Sciatic nerve (tissue), 2 donors: ENCODE measurements at places on chromosomes 4 and X. TPM values are rescaled to one million over a fixed set of nuclear protein-coding genes. Genes with fewer than 3 reads are reported as not detected.

The ATP1B4 gene
- total RNA-seq, result not detected

The ARX gene
- total RNA-seq, result not detected

The FAM53A gene
- total RNA-seq, result 1.9 TPM

- no peak for DNase-seq
These were observed 16.3 kb upstream of the TAB3 start for GRCh38 chrX:30905321-30905720.

The TMEM154 gene
- 3.7 TPM for total RNA-seq

- no peak for DNase-seq
These were observed 148.1 kb downstream of the VCX3A start for GRCh38 chrX:6386837-6387236.

DNA sequence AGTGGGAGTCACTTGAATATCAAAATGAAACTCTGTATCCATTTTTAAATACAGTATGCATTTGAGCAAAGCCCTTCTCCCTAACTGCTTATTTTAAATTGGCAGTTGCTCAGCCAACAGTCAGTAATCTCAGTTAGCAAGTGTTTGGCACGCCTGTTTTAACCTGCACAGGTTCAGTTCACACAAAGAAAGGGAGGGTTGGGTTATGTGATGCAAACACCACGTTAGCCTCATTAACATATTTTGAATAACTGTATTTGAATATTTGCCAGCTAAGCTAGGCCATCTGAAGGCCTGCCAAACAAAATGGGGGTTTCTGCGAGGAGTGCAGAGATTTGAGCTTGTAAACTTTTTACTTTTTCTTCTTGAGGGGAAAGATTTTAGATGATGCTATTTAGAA is 19.8 kb downstream of the GAB1 start:
- no peak for DNase-seq

- no peak for DNase-seq
These were observed 570.8 kb upstream of the CPEB2 start for GRCh38 chr4:14431155-14432134.

DNA sequence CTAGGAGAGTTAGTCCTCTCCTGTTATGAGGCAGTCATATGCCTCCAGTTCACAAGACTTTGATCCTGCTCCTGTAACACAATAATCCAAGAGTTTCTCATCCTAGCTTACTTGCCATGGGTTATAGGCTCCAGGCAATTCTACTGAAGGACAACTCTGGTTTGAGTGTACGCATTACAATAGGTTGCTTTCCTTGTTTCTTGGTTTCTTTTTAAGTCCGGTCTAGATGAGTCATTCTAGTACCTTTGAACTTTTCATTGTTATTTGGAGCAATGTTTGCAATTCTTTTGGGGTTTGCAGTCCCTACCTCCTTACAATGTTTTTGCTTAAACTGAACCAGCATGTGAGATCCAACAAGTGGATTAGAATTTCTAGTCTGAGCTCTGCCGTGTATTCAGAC is 109.1 kb downstream of the ANAPC4 start:
- no peak for DNase-seq

The RBM46 gene
- 0.58 TPM for total RNA-seq

DNA sequence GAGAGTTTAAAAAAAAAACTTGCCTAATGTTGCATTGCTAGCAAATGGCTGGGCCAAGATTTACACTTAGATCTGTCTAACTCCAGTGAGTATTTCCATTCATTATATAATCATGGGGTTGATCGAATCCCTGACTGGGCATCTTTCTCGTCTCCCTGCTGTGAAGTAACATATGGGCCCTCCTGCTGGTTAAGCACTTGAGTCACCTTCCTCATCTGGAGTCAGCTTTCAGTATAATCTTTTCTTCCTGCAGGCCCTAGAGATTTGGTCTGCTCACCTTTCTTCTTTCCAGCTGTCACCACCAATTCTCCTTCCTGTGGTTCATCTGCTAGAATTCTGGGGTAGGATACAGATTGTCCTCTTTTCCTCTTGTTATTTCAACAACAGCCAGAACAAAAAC is 41.6 kb downstream of the TIGD2 start:
- no peak for DNase-seq

DNA sequence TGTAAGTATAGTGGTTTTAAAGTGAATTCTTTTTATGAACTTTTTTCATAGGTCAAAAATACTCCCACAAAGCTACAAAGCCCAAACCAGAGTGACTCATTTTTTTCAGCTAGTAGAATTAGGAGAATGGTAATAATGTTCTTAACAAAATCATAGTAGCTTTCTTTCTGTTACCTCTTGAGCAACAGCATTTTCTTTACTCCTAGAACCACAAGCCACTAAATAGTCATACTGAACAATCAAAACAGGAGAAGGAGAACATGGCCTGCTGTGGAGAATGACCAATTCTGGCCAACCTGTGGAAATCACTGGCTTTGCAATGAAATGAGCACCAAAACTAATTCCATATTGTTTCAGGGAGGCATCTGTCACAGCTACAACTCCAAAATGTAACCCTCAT is 112.9 kb downstream of the AMMECR1 start:
- no peak for DNase-seq

DNA sequence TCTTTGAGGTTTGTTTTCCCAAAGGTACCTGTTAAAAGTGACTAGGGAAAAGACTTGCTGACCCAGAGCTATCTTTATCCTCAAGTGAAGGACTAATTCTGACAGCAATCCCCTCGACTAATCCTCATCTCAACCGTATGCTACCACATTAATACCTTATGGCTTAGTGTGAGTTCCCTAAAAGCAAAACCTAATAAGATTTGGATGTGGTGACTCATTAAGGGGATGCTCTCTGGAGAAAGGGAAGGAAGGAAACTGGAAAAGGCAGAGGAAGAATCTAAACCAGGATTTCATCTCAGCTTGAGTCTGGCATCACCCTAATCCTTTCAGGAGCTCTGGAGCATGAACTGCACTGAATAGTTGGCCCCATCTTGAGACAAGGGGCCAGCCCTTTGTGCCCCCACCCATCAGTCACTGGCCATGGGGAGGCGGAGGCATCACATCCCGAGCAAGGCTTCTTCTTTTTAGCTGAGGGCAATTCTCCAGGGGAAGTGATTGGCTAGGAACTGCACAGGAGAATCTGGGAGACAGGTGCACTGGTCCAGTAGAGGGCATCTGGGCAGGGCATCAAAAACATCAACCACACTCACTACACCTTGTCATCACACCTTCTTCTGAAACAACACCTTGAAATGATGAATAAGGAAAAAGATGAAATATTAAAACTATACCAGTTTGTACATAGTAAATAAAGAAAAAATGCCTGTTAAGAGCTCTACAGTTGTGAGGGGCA is 6.9 kb upstream of the BBS7 start:
- DNase-seq, result no peak

DNA sequence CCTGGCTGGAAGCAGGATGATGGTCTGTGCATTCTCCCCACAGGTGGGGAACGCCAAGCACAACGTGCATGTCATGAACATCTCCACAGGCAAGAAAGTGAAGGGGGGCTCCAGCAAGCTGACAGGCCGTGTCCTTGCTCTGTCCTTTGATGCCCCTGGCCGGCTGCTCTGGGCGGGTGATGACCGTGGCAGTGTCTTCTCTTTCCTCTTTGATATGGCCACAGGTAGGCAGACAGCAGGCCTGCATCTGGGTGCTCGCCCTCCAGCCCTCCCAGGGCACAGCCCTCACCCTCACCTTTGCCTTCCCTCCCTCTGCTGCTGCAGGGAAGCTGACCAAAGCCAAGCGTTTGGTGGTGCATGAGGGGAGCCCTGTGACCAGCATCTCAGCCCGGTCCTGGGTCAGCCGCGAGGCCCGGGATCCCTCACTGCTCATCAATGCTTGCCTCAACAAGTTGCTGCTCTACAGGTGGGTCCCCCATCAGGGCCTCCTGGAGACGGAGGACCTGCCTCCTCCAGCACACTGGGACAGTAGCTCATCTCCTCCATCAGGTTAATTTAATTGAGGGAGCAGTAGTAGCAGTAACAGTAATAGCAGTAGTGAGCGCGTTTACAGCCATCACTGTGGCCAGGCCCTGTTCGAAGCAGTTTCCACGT is 4.6 kb downstream of the WDR13 start:
- no peak for DNase-seq

GRCh38 chrX:31606771-31607170 is 534.9 kb upstream of the FTHL17 start:
- no peak for DNase-seq

GRCh38 chr4:143189528-143189927 is 4.8 kb downstream of the USP38 start:
- DNase-seq, result no peak

The MGARP gene
- 1.4 TPM for total RNA-seq

GRCh38 chr4:98352396-98352795 is 91.2 kb downstream of the RAP1GDS1 start:
- no peak for DNase-seq

The GPR173 gene
- 13.2 TPM for total RNA-seq

GRCh38 chr4:15414551-15415091 is 13.2 kb upstream of the C1QTNF7 start:
- no peak for DNase-seq

The RRH gene
- total RNA-seq, result 0.62 TPM

- DNase-seq, result no peak
These were observed 17.0 kb downstream of the ENOX2 start for GRCh38 chrX:130885996-130886395.

DNA sequence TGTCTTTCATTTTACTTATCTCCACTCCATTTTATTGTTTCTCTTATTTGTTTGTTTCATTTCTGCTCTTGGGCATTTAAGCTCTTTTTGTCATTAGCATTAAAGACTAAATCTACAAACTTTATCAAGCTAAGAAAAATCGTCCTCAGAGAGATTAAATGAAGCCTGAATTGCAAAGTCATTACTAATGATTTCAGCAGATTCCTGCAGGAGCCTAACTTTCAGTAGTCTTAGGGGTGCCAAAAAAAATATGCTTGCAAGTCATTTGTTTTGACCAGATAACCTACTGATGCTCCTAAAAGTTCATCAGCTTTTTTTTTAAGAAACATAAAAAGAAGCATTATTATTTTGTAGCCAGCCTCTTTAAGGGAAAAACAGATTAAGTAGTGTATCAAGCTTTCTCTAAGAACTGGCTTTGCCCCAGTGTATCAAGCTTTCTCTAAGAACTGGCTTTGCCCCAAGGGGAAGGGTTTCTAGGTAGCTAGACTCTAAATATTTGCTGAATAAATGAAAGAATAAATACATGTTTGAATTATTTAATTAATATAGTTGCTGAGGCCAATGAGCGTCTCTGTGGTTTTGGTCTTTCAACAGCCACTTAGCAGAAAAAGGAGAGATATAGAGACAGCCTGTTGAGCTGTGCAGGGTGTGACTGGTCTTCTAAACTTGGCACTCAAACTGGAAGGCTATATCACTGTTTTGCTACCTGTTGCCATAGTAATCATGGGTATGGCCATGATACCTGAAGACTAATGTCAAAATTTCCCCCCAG is 174.2 kb downstream of the BTC start:
- DNase-seq, result no peak

GRCh38 chr4:176945334-176945733 is 152.6 kb upstream of the VEGFC start:
- DNase-seq, result no peak

DNA sequence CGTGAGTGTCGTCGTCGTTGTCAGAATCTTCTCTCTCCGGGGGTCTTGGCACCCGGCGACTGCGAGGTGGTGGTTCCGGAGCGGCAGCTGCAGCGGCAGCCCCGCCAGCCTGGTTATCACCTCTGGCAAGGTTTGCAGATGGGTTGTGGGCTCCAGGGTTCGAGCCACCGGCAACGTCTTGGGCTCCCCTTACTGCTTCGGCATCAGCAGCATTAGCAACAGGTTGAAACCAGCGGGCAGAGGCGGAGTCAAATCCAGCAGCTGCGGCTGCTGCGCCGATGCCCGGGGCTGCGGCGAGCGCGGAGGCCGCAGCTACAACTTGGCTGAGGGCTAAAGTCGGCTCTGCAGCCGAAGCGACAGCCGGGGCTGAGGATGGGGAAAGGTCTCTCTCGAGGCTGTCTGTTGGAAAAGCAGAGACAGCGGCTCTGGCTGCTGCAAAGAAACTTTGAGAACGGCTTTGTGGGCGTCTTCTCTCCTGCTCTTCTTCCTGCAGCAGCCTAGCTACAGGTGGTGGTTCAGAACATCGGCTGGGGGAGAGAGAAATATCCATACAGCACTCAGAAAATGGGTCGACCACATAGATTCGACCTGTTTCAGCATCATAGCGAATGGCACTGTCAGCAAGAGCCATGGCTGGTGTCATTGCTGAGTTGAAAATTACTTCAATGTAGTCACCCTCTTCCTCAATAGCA is 3.6 kb downstream of the IRS4 start:
- no peak for DNase-seq

- DNase-seq, result no peak
These were observed 48.2 kb downstream of the GUCY1B1 start for GRCh38 chr4:155807021-155807420.

- DNase-seq, result no peak
These were observed 20.7 kb upstream of the RNF150 start for GRCh38 chr4:141153751-141154510.

The SAT1 gene
- total RNA-seq, result 417 TPM

The PRSS12 gene
- 1.1 TPM for total RNA-seq

DNA sequence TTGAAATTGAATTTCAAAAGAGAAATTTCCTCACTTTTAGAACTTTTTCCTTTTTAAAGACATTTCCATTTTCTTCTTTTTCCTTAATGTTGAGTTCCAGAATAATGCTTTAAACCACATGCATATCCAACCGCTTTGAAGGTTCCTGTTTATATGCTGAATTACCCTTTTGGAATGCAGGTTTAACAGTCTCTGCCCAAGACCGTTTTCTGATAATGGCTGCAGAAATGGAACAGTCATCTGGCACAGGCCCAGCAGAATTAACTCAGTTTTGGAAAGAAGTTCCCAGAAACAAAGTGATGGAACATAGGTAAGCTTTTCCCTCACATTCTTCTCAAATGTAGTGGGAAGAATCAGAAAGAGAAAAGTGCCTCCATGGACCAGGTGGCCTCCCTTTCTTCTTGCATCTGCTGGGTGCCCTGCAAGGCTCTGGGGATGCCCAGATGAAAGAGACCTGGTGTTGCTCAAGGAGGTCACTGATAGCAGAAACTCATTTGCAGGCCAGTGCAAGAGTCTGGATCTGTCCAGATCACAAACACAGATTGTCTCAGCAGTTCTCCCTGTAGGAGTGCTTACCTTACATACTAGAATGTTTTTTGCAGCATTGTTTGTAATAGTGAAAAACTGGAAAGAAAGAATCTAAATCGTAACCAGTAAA is 42.9 kb downstream of the MOSPD2 start:
- no peak for DNase-seq

The NALF2 gene
- not detected for total RNA-seq

The RIBC1 gene
- 2.1 TPM for total RNA-seq

The MYOZ2 gene
- 0.62 TPM for total RNA-seq

The IGFBP7 gene
- 482 TPM for total RNA-seq
